Activated T-helper 1 cell treated with anti-CD3 and anti-CD28 coated beads, Interleukin-12 subunit alpha, Interleukin-12 subunit beta, Interleukin-2, Interleukin-4 antibody, amounts not matched to agents 30 ng/mL and 10 ng/mL and 1 ng/mL, durations not matched to agents 14 hours and 24 hours and 36 hours (primary cell): ENCODE measurements at places on chromosomes 7 and 10.

GRCh38 chr7:135856356-135857144 is 107.9 kb upstream of the FAM180A start:
- no peak for DNase-seq

- no peak for DNase-seq
These were observed 92.1 kb upstream of the FAM133B start for GRCh38 chr7:92682330-92682729.

DNA sequence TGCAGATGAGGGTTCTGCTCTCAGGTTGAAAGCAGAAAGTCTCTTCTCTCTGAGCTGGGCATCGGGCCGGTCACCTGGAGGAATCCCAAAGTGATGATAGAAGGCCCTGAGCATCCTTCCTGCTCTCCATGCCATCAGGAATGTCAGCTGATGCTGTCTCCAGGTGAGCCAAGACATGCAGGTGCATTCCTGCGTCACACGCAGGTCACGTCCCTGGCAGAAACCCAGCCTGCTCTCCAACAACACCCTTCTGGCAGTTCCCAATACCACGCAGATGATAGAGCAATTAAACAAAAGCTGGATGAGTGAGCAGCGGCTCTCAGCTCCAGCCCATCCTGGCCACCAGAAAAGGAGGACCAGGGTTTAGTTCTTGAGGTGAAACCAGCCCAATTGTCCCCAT is 6.9 kb upstream of the WIPI2 start:
- no peak for DNase-seq

- DNase-seq, result no peak
These were observed 224.6 kb upstream of the PITRM1 start for GRCh38 chr10:3397231-3397630.

DNA sequence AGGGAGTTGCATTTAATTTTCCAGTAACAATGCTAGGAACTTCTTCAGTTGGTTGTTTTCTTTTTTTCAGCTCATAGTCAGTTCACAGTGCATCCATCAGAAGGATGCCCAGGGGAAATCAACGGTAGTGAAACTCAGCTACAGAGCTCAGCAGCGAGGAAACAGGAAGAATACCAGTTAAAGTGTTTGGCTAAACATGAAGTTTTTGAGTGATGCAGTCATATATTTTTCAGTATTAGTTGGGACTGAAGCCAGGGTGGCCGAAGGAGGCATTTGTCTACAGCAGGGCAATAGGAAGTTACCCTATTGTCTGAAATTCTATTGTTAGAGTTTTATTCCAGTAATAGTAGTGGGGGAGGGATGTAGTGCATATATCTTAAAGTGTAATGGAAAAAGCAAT is 45.3 kb upstream of the MALRD1 start:
- no peak for DNase-seq
